ENCODE measurements at places on chromosomes 13 and 19.

GRCh38 chr19:3224346-3225168 is at the start of gene CELF5:
Gene CELF5, plus strand, starts transcription at chr19:3224661. Its CDS starts 79 bp downstream, at chr19:3224740.
- DNase-seq, result peak; percentile 32

GRCh38 chr13:25768838-25769237 is 283.0 kb downstream of the SHISA2 start:
- no peak for DNase-seq

GRCh38 chr19:43636121-43636683 is 3.4 kb downstream of the CADM4 start:
- no peak for DNase-seq

- DNase-seq, result no peak
Observed at GRCh38 chr19:28691683-28692082, 521.3 kb downstream of the UQCRFS1 start.

GRCh38 chr19:57559008-57559403 is 657 bp downstream of the ZNF550 start:
- DNase-seq, result no peak

GRCh38 chr13:41065078-41065477 is 3.8 kb downstream of the WBP4 start:
- no peak for DNase-seq

DNA sequence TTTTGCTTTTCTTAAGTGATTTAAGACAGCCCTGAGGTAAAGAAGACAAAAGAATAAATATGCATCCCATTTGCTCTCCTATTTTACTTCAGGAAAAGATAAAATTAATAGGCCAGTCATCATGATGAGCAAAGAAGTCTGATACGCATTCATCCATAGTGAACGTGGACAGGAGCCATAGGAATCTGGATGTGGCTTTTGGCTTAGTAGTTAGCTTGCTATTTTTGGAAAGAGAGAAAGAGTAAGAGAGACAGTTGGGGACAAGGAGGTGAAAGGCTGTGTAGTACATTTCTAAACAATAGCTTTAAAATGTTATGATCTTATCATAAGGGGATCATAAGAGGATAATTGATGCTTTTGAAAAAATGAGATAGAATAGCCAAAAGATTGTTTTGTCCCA is 545.2 kb downstream of the IRS2 start:
- no peak for DNase-seq

DNA sequence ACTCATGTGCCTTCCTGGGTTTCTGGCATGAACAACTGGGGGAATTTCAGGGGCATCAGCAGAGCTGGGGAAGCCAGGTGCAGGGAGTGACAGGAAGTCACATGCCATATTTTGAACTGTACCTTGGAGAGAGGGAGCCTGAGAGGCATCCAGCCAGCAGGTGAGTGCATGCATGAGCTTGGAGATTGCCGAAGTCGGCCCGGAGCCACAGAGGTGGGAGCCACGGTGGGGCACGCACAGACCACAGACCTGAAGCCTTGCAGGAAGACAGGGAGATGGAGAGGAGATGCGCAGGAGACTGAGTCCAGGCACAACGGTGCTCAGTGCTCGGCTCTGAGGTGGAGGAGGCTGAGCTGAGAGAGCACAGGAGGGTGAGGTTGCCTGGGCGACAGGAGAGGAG is 55.1 kb downstream of the CDADC1 start:
- no peak for DNase-seq

DNA sequence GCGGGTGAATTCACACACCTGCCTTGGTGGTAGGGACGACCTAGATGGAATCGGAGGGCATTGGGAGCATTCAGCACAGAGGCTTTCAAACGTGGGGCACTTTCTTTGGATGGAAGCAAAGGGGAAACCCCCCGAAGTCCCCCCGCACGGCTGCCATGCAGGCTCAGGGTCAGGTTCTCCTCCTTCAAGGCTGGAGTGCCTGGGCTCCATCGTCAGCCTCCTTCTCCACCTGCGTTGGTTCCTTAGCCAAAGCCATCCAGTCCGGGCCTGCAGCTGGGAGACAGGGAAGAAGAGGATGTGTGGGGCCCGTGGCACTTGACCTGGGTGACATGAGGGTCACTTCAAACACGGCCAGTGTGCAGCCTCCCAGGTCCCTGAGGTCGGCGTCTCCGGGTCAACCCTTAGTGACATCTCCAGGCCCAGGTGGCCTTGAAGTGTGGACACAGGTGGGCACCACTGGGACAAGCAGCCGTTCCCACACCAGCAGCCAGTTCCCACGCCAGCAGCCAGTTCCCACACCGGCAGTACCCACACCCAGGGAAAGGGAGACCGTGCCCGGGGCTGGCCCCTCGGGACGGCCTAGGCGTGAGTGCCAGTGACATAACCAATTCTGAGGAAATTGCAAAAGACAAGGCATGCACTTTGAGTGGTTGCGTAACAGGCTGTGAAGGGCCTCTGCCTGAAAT is 116.0 kb downstream of the SOX1 start:
- DNase-seq, result no peak

GRCh38 chr13:93446238-93446637 is 219.6 kb downstream of the GPC6 start:
- no peak for DNase-seq

DNA sequence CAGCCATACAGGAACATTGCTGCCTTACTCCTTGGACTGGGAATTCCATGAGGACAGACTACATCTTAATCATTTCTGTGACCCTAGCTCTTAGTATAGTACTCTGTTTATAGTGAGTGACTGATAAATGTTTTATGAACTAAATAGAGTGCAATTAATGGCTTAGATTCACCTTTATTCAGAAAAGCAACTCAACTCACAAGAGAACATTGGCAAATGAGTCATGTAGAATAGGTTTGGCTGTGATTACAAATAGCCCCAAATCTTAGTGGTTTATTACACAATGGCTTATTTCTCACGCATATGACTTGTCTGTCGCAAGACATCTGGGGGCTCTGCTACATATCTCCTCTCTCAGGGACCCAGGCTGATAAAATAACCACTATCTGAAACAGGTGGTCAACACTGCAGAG is 121.6 kb upstream of the KL start:
- DNase-seq, result no peak

DNA sequence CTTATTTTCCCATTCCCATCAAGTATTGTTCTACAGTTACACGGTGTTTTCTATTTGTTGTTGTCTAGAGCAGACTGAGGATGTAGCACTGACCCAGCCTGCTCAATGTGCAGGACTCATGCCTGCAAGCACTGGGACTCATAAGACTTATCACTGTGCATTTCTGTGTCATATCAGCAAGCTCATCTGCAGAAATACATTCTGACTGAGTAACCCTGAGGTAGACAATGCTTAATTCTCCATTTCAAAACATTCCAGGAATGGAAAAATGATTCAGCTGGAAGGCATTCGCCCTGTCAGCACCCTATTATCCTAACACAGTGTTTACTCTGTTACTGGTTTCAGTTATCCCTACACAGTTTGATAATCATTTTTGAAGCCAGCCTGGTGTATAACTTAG is 2506.4 kb downstream of the PCDH9 start:
- DNase-seq, result no peak

DNA sequence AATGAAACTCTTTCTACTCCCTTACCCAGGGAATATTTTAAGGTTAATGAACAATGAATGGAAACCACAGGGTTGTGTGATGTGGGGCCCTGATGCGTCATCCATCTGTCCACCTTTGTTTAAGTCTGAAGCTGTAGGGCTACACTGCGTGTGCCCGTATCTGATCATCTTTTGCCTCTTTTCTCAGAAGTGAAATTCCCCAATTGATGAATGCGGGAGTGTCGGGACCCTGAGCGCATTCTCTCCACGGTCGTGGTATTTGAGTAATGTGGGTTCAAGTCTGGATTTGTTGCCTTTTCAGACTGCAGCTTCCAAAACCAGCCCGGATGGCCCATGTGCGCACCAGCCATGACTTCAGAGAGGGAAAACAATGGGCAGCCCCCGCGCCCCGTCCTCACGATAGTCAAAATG is 112.3 kb downstream of the COL4A2 start:
- DNase-seq, result no peak

DNA sequence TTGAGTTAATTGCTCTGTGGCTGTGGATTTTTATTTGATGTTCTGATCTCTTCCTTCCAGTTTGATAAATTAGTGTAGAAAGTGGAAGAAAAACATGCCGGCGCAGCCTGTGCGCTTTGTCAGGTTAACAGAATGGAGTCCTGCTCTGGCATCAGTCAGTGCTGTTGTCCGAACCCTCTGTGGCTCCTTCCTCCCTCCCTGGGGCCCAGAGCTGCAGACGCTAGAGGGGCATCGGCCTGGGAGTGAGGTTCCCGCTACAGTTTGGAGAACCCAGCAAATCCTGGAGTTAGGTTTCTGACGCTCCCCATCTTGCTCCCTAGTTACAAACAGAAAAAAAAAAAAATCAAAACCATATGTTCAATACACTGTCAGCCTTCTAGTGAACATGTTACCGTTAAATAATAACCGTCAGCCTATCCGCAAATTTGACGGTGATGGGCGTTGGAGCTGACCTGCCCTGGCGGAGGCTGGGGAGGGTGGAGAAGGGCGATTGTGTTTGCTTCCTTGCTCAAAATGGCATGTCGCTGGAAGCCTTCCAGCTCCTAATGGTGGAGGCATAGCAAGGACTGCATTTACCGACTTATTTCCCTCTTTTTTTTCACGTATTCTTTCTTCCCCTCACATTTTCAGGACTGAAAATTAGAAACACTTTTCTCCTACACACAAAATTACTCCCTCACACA is 13.6 kb downstream of the MBNL2 start:
- DNase-seq, result no peak

GRCh38 chr19:18392417-18392816 is 5.0 kb downstream of the LRRC25 start:
- DNase-seq, result no peak

DNA sequence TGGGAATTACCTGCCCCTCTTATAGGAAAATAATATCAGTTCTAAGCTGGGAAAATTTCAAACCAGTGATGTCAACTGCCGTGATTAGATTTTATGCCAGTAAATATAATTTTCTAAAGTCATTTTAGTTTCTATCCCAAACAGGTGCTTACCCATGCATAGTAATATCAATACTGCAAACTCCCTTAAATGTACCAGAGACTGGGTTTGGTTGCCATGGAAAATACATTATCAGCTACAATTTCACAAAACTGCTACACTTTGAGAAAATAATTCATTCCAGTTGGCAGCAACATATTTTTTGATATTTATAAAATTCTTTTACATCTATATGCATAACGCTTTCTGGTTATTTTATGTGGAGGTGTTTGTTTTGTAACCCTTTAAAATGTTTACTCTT is 143.5 kb downstream of the SLC7A1 start:
- DNase-seq, result no peak

DNA sequence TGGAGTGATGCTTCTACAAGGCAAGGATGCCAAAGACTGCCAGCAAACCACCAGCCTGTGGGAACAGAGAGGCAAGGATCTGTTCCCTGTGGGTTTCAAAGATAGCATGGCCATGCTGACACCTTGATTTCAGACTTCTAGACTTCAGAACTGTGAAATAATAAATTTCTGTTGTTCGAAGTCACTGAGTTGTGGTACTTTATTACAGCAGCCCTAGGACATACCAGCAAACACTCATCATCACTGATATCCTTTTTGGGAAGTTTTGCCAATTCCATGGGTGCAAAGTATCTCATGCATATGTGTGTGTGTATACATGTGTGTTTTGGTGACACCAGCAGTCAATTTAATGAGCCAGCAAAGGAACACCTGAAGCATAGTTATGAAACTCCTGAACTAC is 21.0 kb downstream of the LMO7 start:
- no peak for DNase-seq

- no peak for DNase-seq
Observed at GRCh38 chr13:106490569-106491321, 44.7 kb downstream of the EFNB2 start.

GRCh38 chr13:25923217-25924085 is 128.4 kb downstream of the SHISA2 start:
- no peak for DNase-seq

GRCh38 chr19:3175781-3176714 is 2.5 kb upstream of the S1PR4 start:
- DNase-seq, result no peak

DNA sequence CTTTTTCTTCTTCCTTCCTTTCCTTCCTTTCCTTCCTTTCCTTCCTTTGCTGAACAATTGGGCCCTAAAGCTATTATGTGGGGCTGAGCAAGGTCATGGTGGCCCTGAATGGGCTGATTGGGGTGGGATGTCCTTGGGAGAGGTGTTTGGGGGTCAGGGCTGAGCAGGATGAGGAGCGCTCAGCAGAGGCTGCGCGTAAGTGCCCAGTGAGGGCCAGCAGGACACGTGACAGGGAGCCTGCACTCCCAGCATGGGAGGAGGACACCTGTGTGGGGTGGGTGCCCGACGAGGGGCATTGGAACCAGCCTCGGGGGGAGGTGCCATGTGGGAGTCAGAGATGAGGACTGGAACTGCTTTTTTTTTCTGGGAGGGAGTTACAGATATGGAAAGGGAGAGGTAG is 5.4 kb upstream of the LGALS7 start:
- DNase-seq, result no peak

DNA sequence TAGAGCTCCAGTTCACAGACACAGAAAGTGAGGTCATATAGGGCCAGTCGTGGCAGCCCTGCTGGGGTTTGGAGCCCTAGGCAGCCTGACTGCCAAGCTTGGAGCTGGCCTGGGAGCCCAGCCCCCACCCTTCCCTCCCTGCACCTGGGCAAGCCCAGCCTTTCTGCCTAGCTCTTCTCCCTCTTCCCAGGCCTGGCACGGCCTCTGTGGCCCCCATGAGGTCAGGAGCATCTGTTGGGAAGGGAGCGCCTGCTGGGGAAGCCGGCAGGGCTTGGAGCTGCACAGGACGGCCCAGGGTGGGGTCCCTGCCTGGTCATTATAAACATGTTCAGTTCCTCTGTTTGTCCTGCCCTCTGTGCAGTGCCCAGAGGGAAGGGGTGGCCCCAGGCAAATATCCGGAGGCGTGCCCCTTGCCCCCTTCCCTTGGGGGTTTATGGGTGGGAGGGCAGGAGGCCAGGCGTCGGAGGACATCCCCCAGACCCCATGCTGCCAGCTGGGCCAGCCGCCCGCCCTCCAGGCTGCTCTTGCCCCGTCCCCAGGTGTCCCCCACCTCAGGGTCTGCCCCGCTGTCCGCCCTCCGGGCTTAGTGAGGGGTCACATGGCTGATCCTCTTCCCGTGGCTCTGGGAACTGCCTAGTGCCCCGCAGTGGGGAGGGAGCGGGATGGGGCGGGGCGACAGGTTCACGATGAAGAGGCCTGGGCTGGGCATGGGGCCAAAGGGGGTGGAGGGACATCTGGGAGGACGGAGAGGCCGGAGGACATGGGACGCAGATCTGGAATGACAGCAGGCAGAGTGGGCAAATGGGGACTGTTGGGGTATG is 30.0 kb upstream of the NCCRP1 start:
- DNase-seq, result no peak

GRCh38 chr13:53138376-53139036 is 109.9 kb downstream of the OLFM4 start:
- no peak for DNase-seq
